ENCODE measurements at places on chromosomes 3 and 15. TPM values are rescaled to one million over a fixed set of nuclear protein-coding genes. Genes with fewer than 3 reads are reported as not detected.

- no peak for DNase-seq
Measured at GRCh38 chr3:63762934-63763550, 56.1 kb upstream of the C3orf49 start.

- DNase-seq: no peak
Measured at GRCh38 chr3:43413676-43414368, 127.5 kb downstream of the SNRK start.

GRCh38 chr3:16101295-16102186 lies 72.9 kb upstream of the GALNT15 start:
- DNase-seq: no peak

DNA sequence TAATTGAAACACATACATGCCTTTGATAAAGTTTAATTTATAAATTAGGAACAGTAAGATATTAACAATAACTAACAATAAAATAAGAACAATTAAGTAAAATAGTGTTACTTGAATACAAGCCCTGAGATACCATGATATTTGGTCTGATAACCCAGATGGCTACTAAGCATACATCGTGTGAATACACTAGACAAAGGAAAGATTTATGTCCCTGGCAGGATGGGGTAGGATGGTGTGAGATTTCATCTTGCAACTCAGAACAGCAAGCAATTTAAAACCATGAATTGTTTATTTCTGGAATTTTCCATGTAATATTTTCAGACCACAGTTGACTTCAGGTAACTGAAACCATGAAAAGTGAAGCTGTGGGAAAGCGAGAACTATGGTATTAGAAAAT lies 169.5 kb downstream of the DIPK2A start:
- no peak for DNase-seq

STAC gene
- 18.2 TPM for total RNA-seq
